ENCODE measurements at places on chromosomes 3 and 15.
A peak's percentile ranks its signal among the peaks of the same experiment; 100 is the strongest.

- no peak for DNase-seq
Measured at GRCh38 chr15:42108806-42109205, 14.4 kb upstream of the PLA2G4D start.

DNA sequence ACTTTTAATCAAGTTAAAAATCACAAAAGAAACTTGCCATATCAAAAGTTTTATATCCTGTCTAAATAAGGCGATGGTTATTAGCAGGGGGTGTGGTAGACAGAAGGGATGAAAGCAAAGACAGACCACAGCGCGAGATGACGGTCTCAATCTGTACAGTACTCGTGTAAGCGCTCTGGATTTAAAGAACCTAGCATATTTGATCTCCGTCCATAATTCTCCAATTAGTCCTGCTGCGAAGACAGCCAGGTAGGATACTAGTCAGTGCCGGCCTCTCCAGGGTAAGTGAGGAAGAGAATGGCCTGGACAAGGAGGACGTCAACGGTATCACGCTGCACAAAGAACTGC lies 701 bp downstream of the SGO1 start:
- DNase-seq: peak; percentile 7

- DNase-seq: no peak
Measured at GRCh38 chr15:51558411-51558810, 64.2 kb downstream of the DMXL2 start.

DNA sequence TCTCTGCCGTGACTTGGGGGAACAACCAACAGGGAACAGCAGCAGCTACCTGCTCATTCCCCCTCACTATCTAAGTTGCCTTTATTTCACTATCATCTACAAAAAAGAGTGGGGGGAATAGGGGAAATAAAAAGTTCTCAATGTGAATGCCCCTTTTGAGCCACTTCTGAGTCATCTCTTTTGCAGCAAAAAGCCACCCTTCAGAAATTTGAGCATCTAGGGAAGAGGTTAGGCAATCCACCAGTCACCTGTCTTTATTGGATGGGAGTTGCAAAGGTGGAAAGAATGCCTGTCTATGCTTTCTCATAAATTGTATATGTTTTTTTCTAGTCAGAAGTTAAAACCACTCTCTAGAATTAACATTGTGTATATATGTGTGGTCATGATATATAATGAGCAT lies 41.1 kb downstream of the GPD1L start:
- DNase-seq: no peak

DNA sequence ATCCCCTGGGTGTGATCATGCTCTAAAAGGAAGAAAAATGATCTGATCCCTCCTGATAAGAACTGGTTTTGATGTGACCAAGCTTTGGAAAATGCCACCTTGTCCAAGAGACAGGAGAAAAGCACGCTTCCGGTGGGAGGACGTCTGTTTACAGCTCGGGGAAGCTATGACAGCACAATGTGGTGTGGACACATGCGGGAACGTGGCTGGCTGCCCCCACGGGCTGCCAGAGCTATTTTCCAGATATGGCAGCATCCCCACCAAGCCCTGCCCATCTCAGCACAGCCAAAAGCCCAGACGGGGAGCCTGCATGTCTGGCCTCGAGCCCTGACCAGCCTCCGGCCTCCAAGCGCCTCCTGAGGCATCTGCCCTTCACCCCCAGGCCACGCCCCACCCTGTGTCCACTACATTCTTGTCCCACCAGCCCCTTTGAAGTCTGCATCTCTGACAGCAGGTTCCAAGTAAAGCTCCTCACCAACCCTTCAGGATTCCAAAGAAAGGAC lies 63.2 kb upstream of the HRH1 start:
- DNase-seq: no peak

GRCh38 chr15:85518979-85519761 lies 138.8 kb downstream of the AKAP13 start:
- DNase-seq: no peak

GRCh38 chr15:31831596-31831995 lies 198.7 kb upstream of the CHRNA7 start:
- DNase-seq: no peak

DNA sequence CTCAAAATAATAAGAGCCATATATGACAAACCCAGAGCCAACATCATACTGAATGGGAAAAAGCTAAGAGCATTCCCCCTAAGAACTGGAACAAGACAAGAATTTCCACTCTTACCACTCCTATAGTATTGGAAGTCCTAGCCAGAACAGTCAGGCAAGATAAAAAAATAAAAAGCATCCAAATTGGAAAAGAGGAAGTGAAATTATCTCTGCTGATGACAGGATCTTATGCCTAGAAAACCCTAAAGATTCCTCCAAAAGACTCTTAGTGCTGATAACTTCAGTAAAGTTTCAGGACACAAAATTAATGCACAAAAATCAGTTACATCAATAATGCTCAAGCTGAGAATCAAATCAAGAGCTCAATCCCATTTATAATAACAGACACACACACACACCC lies 45.9 kb upstream of the SLC2A2 start:
- DNase-seq: no peak

- no peak for DNase-seq
Measured at GRCh38 chr3:132404276-132404675, 13.0 kb upstream of the DNAJC13 start.

Data from hematopoietic multipotent progenitor cell treated with erythropoietin and hydrocortisone succinate and interleukin-3 and kit ligand, for 17 days (in vitro differentiated cells).